ENCODE measurements at places on chromosomes 11 and 22.

DNA sequence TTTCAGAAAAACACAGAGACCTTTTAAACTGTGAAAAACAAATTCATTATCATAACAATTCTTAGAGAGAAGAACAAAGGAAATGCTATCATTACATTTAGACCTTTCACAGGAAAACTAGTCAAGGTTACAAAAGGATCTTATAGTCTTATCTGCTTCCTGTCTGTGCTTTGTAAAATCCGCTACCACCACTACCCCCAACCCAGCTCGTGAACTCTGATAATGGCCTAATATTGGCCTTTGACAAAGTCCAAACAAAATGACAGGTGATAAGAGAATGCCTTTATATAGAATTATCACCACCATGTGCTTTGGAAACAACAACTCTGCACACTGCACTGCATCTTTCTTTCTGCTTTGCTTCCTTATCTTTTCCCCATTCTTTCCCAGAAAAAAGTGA, 272.5 kb downstream of the SBF2 start:
- no peak for DNase-seq

- DNase-seq, result no peak
Measured at GRCh38 chr11:75940911-75941310, 125.9 kb downstream of the UVRAG start.

- DNase-seq, result no peak
Measured at GRCh38 chr11:115985896-115986295, 481.7 kb upstream of the CADM1 start.

DNA sequence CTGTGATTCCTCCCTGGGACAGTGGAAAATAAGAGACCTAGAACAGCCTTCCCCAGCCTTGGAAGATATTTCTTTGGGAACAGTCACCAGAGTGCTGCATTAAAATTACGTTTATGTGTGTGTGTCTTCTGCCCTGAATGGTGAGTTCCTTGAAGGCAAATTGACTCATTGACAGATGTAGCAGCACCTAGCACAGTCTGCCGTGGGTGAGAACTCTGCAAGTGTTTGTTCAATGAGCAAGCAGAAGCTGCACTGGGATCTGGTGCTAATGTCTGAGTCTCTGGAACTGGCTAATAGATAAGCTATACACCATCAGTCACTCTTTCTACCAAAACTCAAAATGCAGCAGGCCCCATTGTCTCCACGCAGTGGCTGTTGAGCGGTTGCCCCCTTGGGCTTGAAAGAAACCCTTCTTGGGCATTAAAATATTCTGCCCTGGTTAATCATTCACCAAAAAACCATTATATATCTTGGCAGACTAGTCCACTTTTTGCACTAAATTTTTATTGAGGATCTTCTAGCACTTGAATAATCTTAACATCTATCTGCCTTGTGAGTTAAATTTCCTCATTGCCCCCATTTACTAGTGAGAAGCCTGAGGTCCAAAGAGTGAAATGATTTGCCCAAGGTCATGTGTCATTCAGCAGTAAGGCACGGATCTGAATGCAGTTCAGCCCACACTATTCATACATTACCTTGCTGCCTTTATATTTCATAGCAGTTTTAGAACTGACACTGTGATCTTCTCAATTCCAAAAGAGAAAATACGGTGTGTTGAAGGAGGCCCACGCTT, 87.8 kb upstream of the GALNT18 start:
- no peak for DNase-seq

- no peak for DNase-seq
Measured at GRCh38 chr11:19365743-19366410, 125.1 kb upstream of the E2F8 start.

GRCh38 chr22:34370711-34371110, 450.4 kb upstream of the LARGE1 start:
- DNase-seq, result no peak

DNA sequence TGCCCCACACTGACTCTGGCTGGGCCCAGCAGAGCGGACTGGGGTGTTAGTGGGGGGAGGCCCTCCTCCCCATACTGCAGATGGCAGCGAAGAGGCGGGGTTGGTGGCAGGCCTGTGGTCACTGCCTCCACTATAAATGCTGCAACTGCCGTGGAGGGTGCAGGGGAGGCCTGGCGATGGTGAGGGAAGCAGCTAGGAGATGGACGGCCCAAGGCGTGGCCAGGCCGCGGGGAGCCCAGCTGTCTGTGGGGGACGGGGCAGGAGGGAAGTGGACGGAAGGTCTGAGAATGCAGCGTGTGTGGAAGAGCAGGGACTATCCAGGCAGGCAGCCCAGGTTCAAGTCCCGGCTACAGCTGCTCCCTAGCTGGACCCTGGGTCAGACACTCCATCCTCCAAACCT, 18.3 kb downstream of the DNAL4 start:
- DNase-seq, result no peak

Measured in iPS DF 6.9 (cell line).